ENCODE measurements at places on chromosomes 16 and 17. TPM values are rescaled to one million over a fixed set of nuclear protein-coding genes. Genes with fewer than 3 reads are reported as not detected.

Gene IL21R
- 0.09 TPM for total RNA-seq

Gene UNK
- 9.3 TPM for total RNA-seq

Gene TM4SF5
- not detected for total RNA-seq

Gene PIMREG
- total RNA-seq = 20.2 TPM

Gene TBC1D28
- total RNA-seq = not detected

Gene CLEC19A
- total RNA-seq = not detected

Gene CDH1
- not detected for total RNA-seq

Gene CCDC78
- 1.1 TPM for total RNA-seq

Gene NACA2
- total RNA-seq = not detected

Gene DNASE1L2
- total RNA-seq = 0.94 TPM

Gene NOXO1
- not detected for total RNA-seq

Gene PSME3IP1
- 77.9 TPM for total RNA-seq

Gene ACSM5
- total RNA-seq = not detected

Gene TMEM114
- not detected for total RNA-seq

Gene TBC1D3H
- not detected for total RNA-seq

Gene RBFOX1
- not detected for total RNA-seq

Gene ZP2
- not detected for total RNA-seq

Gene SLC16A11
- total RNA-seq = 0.38 TPM

Gene DVL2
- 37.3 TPM for total RNA-seq

Gene TMUB2
- 22.6 TPM for total RNA-seq

Gene KRTAP4-3
- total RNA-seq = not detected

Gene TCF25
- 187 TPM for total RNA-seq

Gene CMTM1
- 2.4 TPM for total RNA-seq

Gene SOX8
- 0.45 TPM for total RNA-seq

Gene TBC1D3I
- total RNA-seq = under 0.01 TPM

Gene PABPN1L
- total RNA-seq = not detected

Gene HEATR3
- total RNA-seq = 25.8 TPM

Gene PPP4C
- total RNA-seq = 221 TPM

Gene CCDC43
- 41.0 TPM for total RNA-seq

Gene COPZ2
- 5.3 TPM for total RNA-seq

Gene SPIRE2
- total RNA-seq = 0.66 TPM

Gene PPP1R1B
- total RNA-seq = not detected

Gene ZG16
- total RNA-seq = not detected

Gene C17orf75
- total RNA-seq = 23.3 TPM

Gene CARD14
- 0.09 TPM for total RNA-seq

Gene IRX5
- 0.85 TPM for total RNA-seq

Gene THUMPD1
- total RNA-seq = 56.9 TPM

Gene VPS35L
- total RNA-seq = 30.4 TPM

Gene CUEDC1
- 7.1 TPM for total RNA-seq

Gene SEZ6L2
- total RNA-seq = 1.2 TPM

Gene PYY
- total RNA-seq = not detected

Gene SERPINF2
- total RNA-seq = not detected

Gene CBFA2T3
- not detected for total RNA-seq

Gene STX1B
- total RNA-seq = under 0.01 TPM

Gene ATP6V0D1
- 86.7 TPM for total RNA-seq

Gene CD300LB
- not detected for total RNA-seq

Gene SLC7A6
- 31.0 TPM for total RNA-seq

Gene TPSG1
- not detected for total RNA-seq

Gene TSPAN10
- 0.18 TPM for total RNA-seq

Gene RAB11FIP4
- 0.09 TPM for total RNA-seq

Gene SPHK1
- total RNA-seq = 102 TPM

Gene NPW
- 0.38 TPM for total RNA-seq

Gene NUDT7
- total RNA-seq = 4.0 TPM

Gene NPIPA5
- total RNA-seq = not detected

Gene SLC22A31
- not detected for total RNA-seq

Gene KCNJ2
- 14.8 TPM for total RNA-seq

Data from endothelial cell of coronary artery (primary cell).